Cerebellum (tissue), 4 donors: ENCODE measurements at places on chromosomes 4 and X. TPM values are rescaled to one million over a fixed set of nuclear protein-coding genes. Genes with fewer than 3 reads are reported as not detected.

EGFL6 gene
- 2.8 TPM for total RNA-seq

RBBP7 gene
- total RNA-seq: 64.2 TPM

ANXA3 gene
- total RNA-seq: 11.7 TPM

GATA1 gene
- not detected for total RNA-seq

SUPT20HL2 gene
- not detected for total RNA-seq

GRCh38 chr4:2795893-2796848 is 3.3 kb downstream of the SH3BP2 start:
- no peak for DNase-seq

DNA sequence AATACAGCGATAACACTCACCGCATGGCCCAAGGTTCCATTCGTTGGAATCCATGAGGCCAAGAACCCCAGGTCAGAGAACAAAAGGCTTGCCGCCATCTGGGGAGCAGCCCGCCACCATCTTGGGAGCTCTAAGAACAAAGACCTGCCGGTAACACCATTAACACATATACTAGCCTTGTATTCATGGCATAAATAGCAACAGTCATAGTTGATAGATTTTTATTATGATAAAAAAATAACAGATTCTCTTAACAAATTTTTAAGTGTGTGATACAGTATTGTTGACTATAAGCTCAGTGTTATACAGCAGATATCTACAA is 309.4 kb downstream of the GLUD2 start:
- DNase-seq: no peak

- no peak for DNase-seq
Measured at GRCh38 chr4:153348006-153348405, 3.5 kb downstream of the MND1 start.

GRCh38 chrX:9434051-9434550 is 30.8 kb upstream of the TBL1X start:
- DNase-seq: no peak

DNA sequence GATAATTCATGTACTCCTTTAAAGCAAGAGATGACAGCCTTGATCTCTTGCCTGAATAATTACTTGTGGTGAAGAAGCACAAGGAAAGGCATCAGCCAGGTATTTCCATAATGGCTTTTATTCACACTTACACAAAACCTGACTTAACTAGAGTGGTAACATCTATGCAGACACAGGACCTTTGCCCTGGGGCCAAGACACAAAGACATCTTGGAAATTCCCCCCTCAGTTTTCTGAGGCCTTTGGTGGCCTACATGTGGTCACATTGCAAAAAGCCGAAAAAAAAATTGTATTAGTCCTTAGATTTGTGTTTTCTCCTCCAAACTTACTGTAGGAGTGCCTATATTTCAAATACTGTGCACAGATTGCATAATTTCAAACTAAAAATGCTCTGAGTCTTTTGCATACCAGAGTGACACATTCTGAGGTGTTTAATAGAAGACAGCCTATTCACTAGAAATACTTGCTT is 172.4 kb downstream of the PDGFC start:
- DNase-seq: no peak

DNA sequence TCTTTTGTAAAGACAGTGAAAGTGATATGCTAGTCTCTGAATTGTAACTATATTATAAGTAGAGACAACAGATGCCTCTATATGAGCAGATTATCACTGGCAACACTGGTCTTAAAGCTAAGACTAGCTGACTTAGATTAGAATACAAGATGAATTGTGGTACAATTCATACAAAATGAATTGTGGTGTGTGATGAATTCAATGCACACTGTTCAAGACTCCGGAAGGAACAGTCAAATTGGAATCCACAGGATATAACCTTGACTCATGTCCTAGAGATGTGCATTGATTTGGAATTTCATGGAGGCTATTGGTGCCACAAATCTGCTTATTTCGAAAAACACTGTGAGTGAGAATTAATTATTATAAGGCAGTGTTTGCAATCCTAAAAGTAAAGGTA is 701.8 kb downstream of the PCDH7 start:
- no peak for DNase-seq

GRCh38 chr4:3835527-3836405 is 69.6 kb downstream of the ADRA2C start:
- no peak for DNase-seq

DNA sequence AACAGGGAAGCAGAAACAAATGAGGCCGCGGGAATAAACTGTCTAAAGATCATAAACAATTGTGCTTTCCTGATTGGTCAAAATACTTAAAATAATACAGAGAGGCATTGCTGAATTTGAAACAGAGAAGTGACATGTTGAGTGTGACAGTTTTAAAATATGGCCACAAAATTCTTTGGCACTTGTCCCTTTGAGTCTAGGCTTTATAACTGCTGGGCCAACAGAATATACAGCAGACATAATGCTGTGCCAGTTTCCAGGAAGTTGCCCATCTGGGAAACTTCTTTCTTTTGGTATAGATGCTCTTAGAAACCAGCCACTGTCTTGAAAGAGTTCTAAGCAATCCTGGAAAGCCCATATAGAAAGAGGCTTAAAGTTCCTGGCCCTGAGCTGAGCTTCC is 668.4 kb downstream of the CENPC start:
- no peak for DNase-seq

DNA sequence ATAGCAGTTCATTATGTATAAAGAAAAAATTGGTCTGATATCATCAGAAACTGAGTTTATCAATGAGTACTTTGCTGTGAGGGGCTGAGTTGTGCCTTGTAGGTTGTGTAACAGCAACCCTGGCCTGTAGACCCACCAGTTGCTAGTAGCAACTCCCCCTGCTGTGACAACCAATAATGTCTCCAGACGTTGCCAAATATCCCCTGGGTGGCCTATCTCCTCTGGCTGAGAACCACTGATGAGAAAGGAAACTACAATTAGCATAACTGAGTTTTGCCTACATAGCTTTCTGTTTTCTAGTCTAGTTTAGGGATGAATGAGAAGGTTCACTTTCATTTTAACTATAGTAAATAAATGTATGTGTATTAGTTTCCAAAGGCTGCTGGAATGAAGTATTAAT is 234.1 kb downstream of the CPE start:
- DNase-seq: no peak

DNA sequence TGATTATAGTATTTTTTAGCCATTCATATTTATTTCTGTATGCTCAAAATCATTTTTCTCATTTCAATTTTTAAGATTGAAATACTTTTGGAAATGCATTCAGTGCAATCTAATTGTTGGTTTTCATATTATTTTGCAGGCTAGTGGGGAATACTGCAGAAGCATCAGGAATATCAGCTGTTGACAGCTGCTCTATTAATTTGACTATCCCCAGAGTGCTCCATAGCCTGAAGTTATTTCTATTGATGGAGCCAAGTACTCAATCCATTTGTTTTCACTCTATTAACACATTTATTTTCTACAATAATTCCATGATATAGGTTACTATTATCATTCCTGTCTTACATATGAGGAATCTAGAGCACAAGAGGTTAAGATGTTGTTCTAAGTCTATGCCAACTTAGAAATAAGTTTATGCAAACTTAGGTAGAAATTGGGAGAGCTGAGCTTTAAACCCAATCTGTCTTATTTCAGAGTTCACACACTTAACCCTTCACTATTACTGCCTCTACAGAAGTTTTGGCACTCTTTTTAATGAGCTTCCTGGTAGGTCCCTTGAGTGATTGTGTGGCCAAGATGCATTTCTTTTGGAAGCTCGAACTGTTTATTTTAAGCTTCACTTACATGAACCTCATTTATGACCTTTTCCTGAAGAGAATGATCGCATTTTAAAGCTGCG is 65.6 kb upstream of the PCDH18 start:
- no peak for DNase-seq

- DNase-seq: no peak
Measured at GRCh38 chrX:9957743-9958142, 9.4 kb upstream of the CLDN34 start.
